Adrenal gland (tissue), 19 donors: ENCODE measurements at places on chromosomes 12 and 14. TPM values are rescaled to one million over a fixed set of nuclear protein-coding genes. Genes with fewer than 3 reads are reported as not detected.

GRCh38 chr12:133057446-133057845, 20.1 kb downstream of the ZNF84 start:
- DNase-seq, result no peak

GRCh38 chr14:88614218-88614907, 51.5 kb downstream of the ZC3H14 start:
- DNase-seq, result no peak

- no peak for DNase-seq
Measured at GRCh38 chr12:94012590-94012989, 135.8 kb upstream of the PLXNC1 start.

The SRSF5 gene
- total RNA-seq, result 144 TPM
